H9 (cell line): ENCODE measurements at places on chromosomes 5 and 9.

DNA sequence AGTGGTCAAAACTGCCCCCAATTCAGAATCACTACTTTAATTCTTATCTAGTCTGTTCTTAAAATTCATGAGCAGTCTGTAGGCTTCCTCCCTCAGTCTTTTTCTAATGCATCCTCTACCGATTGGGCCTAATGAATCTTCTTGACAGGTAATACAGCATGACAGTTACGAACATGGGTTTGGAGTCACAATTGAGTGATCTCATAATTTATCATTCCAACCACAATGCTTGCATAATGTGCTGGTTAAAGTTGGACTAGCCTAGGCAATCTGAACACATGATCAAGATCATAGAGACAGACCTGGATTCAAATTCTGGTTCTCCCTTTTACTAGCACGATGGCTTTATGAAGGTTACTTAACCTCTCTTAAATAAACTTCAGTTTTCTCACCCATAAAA is 33.1 kb upstream of the SETD9 start:
- no peak for DNase-seq

DNA sequence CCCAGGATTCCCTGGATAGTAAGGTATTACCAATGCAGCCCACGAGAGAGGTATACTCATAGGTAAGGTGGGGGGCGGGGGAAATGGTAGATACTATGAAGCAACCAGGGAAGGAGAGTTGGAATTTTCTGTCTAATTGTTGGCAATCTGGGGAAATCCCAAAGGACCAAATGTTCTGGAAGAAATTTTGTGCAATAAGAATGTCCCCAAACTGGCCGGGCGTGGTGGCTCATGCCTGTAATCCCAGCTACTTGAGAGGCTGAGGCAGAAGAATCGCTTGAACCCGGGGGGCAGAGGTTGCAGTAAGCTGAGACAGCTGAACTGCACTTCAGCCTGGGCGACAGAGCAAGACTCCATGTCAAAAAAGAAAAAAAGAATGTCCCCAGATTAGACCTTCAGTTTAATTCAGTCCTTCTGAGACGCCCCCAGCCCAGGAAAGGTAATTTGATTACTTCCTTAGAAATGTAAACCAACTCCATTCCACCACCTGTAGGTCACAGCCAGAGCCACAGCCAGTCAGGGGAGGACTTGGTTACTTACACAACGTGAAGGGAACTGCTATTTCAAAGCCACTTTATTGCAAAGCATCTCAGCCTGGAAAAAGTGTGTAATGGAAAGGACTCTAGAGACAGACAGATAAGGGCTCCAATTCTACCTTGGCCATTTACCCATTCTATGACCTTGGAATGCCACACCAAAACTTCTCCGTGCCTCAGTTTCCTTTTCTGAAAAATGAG is 50.0 kb upstream of the KLF4 start:
- peak; percentile 71 for DNase-seq

GRCh38 chr5:61622156-61622555 is 290.1 kb downstream of the ZSWIM6 start:
- no peak for DNase-seq

DNA sequence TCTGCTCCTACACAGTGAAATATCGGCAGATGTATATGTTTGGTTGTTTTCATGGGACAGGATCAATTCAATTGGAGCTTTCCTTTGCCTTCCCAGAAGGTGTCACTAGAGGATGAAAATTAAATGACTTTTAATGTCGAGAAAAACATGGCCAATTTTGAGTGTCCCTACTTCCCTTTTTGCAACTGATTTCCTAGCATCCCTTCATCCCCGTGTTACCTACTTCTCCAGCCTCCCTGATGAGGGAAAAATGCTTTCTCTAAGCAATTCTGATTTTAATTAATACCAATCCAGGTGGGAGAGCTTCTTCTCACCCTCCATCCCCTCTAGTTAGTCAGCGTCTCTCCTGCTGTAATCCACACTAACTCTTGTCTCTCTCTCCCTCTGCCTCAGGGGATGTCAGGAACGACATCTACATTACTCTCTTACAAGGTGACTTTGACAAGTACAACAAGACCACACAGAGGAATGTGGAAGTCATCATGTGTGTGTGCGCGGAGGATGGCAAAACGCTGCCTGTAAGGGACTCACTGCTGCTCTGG is 64.9 kb downstream of the DOCK2 start:
- DNase-seq = no peak

DNA sequence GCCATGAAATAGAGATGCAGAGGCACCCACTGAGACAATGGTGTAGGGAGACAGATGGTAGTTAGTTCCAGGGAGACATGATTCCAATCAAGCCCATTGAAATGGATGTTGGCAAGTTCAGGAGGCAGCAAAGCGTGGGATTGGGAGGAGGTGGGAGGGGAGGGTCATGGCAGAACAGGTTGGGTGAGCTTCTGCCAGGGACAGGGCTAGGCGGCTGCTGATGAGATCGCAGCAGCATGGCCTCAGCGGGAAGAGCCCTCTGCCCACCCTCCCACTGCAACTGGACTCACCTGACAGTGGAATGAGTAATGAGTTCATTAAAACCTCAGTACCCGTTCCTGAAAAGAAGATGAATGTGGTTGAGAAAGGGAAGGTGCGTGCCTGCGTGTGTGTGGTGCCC is 418.2 kb downstream of the CDK5RAP2 start:
- no peak for DNase-seq

GRCh38 chr9:132583584-132584304 is 1.3 kb downstream of the BARHL1 start:
- no peak for DNase-seq

GRCh38 chr5:134554319-134555222 is 29.1 kb downstream of the JADE2 start:
- DNase-seq = no peak

DNA sequence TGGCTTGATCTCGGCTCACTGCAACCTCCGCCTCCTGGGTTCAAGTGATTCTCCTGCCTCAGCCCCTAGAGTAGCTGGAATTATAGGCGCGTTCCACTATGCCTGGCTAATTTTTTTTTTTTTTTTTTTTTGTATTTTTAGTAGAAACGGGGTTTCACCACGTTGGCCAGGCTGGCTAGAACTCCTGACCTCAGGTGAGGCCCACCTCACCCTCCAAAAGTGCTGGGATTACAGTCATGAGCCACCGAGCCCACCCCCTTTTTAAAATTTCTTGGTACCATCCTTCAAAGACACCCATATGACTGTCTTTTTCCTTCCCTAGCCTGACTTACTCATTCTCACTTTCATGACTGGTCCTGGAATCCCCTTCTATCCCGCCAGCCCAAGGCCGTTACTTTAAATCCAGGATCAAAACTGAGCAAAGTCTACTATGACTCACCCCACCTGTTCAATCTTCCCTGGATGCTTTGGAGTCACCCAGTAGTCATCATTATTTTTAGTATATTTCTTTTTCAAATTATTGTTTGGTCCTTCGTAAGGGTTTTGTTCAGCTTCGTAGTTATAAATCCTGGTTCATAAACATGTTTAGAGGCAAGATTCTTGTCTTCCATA is 1.2 kb upstream of the TBCA start:
- DNase-seq = no peak

GRCh38 chr9:75376680-75377254 is 288.5 kb downstream of the OSTF1 start:
- no peak for DNase-seq

- no peak for DNase-seq
Observed at GRCh38 chr5:135141303-135142268, 107.6 kb upstream of the PITX1 start.

DNA sequence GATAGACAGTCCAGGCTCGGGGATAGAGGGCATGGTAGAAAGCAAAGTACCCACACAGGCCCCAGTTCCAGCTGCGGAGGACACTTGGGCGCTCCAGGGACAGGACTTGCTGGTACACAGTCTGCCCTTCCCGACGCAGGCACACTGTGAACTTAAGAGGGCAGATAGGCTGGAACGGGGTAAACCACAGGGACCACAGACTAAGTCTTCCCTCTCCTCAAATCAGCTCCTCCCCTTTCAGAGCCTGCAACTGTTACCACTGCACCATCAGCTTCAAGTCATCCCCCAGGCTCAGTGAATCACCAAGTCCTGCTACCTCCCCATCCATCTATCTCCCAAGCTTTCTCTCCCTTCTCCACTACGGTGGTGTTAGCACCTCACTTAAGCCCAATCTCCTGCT is 7.3 kb downstream of the GBA2 start:
- no peak for DNase-seq

DNA sequence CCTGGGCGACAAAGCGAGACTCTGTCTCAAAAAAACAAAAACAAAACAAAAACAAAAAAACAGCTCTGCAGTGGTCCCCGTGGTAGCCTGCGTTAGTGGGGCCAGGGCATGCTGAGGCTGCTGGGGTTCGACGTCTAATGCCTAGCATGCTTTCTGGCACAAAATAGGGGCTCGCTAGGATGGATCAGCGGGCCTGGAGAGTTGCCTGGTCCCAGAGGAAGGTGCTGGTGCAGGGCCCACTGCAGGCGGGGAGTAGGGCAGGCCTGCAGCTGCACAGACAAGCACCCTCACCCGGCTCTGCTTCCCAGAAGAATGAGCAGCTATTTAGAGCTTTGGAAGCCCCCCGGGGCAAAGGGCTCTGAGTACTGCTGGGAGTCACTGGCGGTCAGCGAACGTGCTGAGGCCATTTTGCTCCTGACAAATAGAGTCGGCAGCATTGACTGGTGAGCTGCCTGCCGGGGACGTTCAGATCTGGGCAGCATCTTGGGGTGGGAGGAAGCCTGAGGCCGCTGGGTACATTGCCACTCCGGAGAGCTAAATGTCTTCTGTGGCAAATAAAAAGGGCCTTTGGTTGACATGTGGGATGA is 126.7 kb downstream of the OLFM1 start:
- no peak for DNase-seq

GRCh38 chr9:135789838-135790291 is 87.9 kb downstream of the KCNT1 start:
- DNase-seq = no peak

- no peak for DNase-seq
Observed at GRCh38 chr9:4799033-4799430, 6.3 kb downstream of the RCL1 start.

DNA sequence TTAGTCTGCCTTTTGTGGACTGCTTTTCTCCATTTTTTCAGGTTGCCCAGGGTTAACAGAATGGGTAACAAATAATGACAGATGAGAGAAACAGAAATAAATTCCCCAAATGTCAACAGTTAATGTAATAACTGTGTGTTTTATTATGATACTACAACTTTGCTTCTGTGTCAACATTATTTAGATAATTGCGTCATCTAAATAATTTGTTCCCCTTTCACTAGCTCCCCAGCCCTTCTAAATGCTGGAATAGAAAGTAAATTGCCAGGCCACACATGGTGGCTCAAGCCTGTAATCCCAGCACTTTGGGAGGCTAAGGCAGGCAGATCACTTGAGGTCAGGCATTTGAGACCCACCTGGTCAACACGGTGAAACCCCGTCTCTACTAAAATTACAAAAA is 53.5 kb downstream of the RNF38 start:
- no peak for DNase-seq

- no peak for DNase-seq
Observed at GRCh38 chr9:129669141-129669718, 3.8 kb downstream of the PRRX2 start.

DNA sequence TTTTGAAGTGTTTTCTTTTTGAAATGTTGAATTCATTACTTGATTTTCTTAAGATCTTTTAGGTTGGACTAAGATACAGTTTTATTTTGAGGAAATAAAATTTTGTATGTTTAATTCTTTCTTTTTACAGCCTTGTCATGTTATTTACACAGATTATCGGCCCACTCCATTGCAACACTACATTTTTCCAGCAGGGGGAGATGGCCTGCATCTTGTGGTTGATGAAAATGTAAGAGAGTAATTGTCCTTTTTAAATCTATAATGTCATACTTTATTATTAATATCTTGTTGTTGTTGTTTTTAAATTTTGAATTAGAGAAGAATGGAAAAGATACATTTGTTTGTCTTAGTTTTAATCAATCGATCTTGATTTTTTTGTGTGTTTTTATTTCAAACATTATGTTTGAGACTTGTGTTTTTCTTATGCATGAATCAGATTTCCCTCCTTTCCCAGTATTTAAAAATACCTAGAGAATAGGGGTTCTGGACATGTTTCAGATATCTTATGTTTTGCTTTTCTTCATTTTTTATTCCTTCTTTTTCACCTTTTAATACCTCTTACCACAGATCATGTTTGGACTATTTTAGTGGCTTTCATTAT is 36.7 kb downstream of the MTREX start:
- peak; percentile 38 for DNase-seq

GRCh38 chr5:125446986-125447385 is 700.5 kb upstream of the ZNF608 start:
- DNase-seq = no peak

- no peak for DNase-seq
Observed at GRCh38 chr5:150616506-150616905, 24.0 kb upstream of the SYNPO start.

DNA sequence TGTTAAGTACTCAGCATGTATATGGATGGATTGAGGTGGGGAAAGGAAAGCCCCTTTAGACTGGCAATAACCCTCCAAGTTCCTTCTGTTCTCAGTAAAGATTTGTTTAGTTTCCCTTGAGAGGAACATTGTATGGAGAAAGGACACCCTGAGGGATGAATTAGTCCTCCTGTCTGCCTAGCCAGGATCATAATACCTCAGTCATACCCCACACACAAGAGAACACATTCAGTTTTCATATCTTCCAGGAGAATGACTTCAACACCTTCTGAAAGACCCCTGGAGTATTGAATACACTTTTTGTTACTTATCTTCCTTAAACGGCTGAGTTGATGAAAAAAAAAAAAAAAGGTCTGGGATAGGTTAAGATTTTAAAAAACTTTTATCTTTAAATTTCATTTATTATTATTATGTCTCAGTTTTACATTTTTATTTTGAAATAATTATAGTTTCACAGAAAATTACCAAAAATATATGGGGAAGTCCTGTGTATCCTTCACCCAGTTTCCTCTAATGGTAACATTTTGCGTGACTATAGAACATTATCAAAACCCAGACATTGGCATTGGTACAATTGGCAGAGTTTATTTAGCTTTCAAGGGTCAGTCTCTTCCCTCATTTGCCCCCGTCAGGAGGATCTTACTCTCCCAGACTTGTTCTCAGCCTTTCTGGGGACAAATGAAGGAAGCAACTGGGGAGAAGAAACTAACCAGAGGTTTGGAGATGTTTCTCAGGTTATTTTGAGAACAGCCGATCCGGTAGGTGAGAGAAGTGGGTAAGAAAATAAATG is 88.0 kb downstream of the ACTBL2 start:
- DNase-seq = no peak

DNA sequence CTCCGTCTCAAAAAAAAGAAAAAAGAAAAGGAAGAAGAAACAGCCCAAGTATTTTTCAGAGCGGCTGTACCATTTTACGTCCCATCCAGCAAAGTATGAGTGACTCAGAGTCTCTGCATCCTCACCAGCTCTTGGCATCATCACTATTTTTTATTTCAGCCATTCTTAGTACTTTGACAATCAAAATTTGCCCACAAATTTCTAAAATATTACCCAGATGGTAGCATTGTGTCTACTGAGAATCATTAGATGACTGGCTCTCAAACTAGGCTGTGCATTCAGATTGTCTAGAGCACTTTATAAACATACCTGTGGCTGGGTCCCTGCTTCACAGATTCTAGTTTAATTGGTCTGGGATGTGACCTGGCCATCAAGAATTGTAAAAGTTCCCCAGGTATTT is 21.6 kb upstream of the MELK start:
- no peak for DNase-seq
